Cortex of kidney (tissue), 1 donor: ENCODE measurements at places on chromosomes 5 and 9.

- DNase-seq, result no peak
Measured at GRCh38 chr9:123834889-123835562, 94.9 kb downstream of the DENND1A start.

DNA sequence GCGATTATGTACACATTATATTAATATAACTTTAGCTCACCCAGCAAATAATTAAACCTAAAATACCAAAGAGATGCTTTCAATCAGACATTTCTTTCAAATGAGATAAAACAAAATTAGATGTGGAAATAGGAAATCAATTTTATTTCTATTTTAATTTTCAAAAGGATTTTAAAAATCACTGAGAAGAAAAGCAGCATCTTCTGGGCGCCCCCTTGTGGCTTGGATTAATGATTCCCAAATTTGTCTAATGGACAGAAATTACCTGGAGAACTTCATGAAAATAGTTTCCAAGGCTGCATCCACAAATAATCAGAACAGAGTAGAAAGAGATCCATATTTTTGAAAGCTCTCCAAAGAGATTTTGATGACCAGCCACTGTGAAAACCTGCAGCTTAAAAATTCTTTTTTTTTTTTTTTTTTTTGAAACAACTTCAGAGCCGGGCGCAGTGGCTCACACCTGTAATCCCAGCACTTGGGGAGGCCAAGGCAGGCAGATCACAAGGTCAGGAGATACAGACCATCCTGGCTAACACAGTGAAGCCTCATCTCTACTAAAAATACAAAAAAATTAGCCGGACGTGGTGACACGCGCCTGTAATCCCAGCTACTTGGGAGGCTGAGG lies 50.9 kb upstream of the CEMIP2 start:
- no peak for DNase-seq

DNA sequence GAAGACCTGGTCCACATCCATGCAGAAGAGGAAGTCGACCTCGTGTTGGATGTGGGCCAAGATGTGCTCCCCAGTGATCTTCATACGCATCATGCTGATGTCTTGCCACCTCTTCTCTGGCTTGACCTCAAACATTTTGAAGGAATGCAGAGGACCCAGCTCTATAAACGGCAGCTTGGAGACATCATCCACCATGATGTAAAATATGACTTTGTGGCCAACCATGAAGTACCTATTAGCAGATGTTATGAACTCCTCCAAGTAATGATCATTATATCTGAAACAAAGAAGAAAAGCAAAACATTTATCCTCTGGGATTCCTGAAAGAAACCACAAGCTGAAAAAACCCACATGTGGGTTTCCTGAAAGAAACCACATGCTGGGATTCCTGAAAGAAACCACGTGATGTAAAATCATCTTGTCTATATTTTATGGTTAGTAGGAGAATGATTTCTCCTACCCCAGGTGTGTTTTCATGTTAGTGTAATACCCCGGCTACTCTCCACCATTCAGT lies 52.3 kb downstream of the GGTA1 start:
- no peak for DNase-seq

DNA sequence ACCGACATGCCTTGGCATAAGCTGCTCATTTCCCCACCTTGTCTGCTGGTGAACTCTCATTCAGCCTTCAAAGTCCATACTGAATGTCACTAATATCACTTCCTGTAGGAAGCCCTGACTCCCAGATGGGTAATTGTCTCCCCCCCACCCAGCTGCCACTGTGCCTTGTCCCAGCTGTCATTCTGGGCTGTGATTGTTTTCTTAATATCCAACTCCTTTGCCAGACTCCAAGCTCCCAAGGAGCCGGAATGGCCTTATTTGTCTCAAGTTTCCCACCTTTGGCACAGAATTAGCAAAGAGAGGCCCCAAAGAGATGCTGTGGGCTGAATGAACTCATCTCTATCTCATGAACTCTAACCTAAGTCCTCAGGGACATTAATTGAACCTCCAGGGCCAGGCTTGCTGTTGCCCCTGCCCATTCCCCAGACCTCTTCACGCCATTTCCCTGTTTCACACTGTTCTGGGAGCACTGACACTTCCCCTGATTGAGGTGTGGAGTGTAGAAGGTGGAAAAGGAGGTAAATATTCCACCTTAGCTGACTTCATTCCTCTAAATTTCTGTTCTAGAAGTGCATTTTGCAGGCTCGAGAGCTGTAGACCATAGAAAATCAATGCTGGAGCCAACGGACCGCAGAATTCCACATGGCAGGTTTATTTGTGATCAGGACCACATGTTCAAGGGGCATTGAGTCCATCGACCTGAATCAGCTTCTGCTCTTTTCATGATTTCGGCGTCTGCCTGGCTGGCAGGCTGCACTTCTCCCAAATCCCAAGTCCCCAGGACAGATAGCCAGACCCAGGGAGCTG lies 4.9 kb upstream of the SH3PXD2B start:
- DNase-seq, result no peak

- DNase-seq, result no peak
Measured at GRCh38 chr5:174545926-174546325, 178.5 kb upstream of the MSX2 start.

- DNase-seq, result no peak
Measured at GRCh38 chr9:137293482-137294090, 8.5 kb downstream of the NRARP start.

- no peak for DNase-seq
Measured at GRCh38 chr5:124716169-124716568, 30.3 kb downstream of the ZNF608 start.

- DNase-seq, result no peak
Measured at GRCh38 chr9:71725590-71726338, 42.5 kb downstream of the CEMIP2 start.

DNA sequence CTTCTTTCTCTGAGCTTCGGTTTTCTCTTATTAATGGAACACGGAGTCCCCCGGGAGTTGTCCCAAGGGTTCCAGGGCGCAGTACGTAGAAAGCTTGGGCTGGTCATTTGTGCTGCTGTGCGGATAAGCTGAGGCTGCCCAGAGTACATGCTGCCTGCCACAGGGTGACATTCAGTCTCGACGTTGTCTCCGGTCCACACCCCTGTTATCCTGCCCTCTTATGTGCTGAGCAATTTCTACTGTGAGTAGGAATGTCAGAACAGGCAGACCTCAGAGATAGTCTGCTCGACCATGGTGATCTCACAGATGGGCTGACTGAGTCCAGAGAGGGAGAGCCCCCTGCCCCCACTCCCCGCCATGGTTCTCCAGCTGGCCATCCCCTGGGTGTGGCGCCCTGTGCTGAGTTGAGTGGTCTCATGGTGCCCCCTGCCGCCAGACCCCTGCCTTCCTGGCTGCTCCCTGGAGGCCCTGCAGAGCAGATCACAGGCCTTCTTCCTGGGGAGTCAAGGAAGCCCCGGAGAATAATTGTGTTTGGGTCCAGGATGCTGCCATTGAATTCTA lies 124.0 kb downstream of the RGS3 start:
- no peak for DNase-seq

- no peak for DNase-seq
Measured at GRCh38 chr5:7762267-7762666, 88.7 kb downstream of the CFAP90 start.

DNA sequence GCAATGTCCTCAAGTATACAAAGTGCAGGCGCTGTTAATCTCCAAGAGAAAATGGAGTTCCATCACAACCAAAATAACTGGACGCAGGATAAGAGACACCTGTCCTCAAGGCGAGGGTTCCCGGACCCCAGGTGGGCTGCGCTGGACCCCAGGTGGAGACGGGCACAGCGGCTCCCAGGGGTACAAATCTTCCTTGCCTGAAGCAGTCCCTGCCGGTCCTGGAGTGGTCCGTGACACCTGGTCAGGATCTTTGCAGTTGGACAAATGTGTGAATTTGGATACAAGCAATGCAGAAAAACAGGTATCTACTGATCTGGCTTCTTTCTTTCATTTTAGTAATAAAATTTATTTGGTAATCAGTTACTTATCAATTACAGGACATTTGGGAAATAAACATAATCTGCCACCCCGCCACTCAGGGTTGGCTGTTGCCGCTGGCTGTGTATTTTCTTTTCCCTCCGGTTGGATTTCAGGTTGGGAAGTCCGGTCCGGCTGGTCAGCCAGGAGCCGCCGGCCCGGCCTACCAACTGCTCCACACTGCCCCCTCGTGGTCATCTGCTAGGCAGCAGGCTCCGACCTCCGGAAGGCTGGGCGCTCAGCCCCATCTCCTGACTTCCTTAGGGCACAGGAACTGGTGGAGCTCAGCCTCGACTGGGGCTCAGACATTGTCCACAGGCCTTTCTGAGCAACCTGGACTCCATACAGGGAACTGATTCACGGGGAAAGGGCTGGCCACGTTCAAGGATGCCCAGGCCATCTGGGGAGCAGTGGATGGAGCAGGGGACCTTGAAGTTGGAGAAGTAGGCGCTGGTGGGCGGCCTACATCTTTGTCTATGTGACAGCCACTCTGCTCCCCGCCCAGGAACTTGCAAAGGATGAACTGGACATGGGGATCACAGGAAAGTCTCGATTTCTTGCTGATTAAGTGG lies 43.4 kb downstream of the NXNL2 start:
- no peak for DNase-seq
